ENCODE measurements at places on chromosomes 2 and 18.

DNA sequence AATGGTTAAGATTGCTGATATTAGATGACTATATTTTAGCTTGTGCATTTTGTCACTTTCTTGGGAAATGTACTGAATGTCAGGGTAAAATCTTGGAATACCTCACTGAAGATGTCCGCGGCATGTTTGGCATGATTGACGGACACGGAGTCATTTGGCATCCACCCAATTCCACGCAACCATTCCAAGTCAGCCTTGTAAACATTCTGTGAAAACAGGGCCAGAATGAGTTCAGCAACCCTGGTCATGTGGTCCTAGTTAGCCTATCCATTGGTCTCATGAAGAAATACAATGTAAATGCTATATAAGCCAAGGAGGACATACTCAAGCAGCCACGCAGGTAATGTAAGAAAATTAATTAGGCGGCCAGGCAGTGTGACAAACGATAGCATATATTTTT is 159.5 kb downstream of the RIF1 start:
- no peak for DNase-seq

GRCh38 chr2:75390169-75390568 is 170.6 kb downstream of the EVA1A start:
- no peak for DNase-seq

DNA sequence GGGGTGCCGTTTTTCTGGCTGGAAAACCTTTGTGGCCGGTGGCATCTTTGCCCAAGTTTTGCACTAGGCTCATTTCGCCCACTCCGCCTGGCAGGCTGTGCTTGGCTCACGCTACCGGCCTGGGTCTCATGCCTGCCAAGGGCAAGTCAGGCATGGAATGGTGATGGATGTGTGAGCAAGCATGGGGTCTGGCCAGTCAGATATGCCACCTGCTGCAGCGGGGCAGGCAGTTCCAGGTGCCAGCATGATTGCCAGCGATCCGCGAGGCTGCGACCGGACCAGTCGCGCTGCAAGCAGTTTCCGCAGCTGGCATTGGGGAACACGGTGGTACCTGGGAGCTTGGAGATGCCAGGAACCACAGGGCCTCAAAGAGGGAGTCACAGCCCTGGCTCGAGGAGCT is 40.6 kb downstream of the TAF1B start:
- DNase-seq: no peak

DNA sequence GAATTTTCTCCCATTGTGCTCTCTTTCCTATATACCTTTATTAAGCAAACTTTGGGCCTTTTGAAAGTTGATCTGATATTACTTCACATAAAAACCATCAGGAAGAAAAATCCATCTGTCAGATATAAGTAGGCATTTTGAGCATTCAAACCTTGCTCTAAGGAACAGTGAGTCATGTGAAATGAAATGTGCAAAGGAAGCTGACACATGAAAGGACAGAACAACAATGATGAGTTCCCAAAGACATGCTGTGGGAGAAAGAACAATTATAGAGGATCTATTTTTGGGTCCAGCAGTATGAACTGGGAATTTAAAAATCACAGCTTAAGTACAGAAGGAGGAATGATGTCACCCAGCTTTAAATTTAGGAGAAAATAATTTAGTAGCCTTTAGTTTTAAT is 18.1 kb downstream of the CALCRL start:
- DNase-seq: no peak

- DNase-seq: no peak
Measured at GRCh38 chr2:28294451-28294850, 98.2 kb upstream of the FOSL2 start.

GRCh38 chr2:96306370-96306769 is 1.0 kb upstream of the SNRNP200 start:
- DNase-seq: no peak

DNA sequence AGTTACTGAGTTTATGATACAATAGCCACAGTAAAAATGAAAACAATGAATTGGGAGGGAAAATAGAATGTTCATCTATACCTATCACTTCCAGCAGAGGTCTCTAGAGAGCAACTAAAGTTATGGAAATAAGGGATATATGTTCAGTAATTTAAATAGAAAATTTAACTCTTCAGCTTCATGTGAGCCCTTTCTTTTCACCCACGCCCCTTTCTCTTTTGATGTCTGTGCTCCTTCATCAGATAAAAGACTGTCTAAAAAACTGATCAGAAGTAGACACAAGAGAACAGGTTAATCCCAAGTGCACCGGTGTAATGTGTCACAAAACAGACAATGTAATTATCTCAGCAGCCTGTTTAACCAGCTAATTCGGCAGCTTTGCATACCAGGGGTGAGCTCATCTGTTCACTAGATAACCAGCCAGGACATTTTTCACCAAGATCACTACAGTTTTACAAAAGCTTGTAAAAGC is 238.5 kb upstream of the ERBB4 start:
- DNase-seq: peak; percentile 58

DNA sequence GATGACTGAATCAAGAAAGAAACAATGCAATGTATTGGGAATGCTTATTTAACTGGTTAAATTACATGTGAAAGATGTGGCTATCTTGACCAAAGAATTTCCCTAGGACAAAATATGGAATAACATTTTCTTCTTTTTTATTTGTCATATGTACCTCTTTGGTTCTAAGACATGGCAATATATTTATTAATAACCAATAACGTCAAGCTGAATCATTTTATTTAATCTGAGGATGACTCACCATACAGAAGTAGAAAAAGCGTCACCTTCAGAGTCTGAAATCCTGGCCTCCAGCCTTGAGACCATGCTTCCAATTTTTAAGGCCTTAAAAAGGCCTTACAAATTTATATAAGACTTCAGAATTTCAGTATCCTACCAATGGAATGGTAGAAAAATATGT is 1464.9 kb downstream of the SUCLG1 start:
- no peak for DNase-seq

- DNase-seq: no peak
Measured at GRCh38 chr2:96890252-96890651, 20.4 kb upstream of the SEMA4C start.

DNA sequence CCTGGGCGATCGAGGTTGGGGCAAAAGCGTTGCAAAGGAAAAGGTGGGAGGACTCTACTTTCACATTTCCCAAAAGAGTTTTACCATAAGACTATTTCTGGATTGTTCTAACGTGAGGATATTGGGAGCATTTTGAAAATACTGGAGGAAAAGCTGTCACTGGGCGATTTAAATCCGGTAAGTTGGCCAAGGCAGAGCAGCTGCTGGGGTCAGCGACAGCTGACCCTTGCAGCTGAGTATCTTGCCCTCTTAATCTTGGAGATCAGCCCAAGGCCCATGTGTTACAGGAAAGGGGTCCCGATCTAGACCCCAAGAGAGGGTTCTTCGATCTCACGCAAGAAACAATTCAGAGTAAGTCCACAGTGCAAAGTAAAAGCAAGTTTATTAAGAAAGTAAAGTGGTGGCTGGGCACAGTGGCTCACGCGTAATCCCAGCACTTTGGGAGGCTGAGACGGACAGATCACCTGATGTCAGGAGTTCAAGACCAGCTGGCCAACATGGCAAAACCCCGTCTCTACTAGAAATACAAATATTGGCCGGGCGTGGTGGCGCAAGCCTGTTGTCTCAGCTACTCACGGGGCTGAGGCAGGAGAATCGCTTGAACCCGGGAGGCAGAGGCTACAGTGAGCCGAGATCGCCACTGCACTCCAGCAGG is 964 bp upstream of the ST3GAL5 start:
- DNase-seq: no peak

GRCh38 chr18:23355206-23355605 is 97.9 kb upstream of the RIOK3 start:
- no peak for DNase-seq

DNA sequence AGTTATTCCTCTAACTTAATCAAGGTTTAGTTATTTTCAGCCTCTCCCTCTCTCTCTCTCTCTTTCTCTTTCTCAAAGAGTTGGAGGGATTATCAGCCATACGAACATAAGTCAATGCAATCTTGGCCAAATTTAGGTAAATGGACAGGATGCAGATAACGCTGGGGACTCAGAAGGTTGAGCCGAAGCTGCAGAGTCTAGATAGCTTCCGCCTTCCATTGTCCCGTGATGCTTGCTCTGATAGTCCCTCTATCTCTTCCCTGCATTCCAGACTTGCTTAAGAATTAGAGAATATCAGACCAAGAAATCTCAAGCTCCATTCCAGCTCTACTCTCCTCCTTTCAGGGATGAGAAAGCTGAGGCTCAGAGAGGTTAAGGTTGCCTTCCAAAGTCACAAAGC is 502.8 kb upstream of the TNP1 start:
- DNase-seq: no peak

- DNase-seq: no peak
Measured at GRCh38 chr2:46494596-46494995, 15.2 kb downstream of the TMEM247 start.

DNA sequence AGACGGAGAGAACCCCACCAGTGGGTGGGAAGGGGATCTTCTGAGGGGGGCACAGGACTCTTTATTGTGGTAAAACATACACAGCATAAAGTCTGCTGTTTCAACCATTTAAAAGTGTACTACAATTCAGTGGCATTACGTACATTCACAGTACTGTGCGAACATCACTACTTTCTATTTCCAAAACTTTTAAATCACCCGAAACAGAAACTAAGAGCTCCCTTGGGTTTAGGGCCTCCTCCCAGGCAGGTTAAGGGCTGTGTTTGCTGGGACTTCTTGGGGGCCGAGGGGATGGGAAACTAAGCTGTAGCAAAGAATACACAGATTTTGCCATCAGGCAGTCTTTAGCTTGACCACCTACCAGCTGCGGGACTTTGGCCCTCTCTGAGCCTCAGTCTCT is 242.0 kb downstream of the HAUS1 start:
- DNase-seq: no peak

DNA sequence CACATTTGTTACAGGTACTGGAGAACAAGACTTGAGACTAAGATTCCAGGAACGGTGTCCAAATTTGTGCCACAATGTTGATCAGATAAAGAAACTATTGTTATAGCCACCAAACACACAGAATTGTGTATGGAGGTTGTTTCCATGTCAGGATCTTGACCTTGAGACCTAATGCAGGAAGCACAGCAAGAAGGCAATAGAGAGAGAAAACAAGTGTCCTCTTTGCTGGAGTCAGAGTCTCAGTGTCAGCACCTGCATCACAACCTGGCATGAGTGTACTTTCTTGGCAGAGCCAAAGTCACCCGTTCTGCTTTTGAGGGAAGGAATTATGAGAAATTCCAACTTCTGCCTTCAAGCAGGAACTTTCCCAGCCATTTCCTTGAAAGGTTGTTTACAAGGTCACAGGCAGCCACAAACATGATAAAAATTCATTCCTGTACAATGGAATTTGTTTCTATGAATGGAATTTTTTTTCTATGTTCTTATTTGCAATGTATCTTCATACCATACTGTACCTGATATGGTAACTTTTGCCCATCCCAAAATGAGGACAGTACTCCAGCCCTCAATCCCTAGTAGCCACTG is 118.4 kb downstream of the PKP4 start:
- DNase-seq: no peak

- DNase-seq: no peak
Measured at GRCh38 chr18:75474332-75474731, 46.8 kb upstream of the SMIM21 start.

Data from NCI-H748 treated with DMSO at 0.1 percent for 48 hours (cell line).